Adrenal gland (tissue), 19 donors: ENCODE measurements at places on chromosomes 16 and 17. TPM values are rescaled to one million over a fixed set of nuclear protein-coding genes. Genes with fewer than 3 reads are reported as not detected.

WNT9B gene
- polyA plus RNA-seq = 0.15 TPM

DNA sequence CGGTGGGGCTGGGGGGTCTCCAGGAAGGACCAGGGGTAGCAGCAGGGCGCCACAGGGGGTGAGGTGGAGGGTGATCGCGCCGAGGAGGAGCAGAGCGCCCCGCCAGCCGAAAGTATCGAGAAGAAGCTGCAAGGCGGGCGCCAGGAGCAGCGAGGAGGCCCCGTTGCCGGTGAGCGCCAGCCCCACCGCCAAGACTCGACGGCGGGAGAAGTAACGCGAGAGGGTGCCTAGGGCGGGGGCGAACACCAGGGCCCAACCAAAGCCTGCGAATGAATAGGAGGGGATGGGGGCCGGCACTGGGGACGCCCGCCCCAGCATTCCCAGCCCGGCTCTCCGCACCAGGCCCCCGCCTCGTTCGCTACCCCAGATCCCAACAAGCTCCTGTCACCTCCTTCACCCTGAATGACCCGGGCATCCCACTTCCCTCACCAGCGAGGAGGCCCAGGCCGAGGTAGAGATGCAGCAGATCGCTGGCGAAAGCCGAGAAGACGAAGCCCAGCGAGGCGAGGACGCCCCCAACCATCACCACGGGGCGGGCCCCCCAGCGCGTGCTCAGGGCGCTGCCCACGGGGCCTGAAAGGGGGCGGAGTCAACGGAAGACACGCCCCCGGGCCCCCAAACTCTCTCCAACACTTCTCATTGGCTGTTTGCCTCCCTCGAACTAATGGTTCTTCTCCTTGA is 1.3 kb downstream of the SLC16A11 start:
- DNase-seq = no peak

GRCh38 chr17:67105213-67105612 is 60.9 kb downstream of the CACNG1 start:
- no peak for DNase-seq

DNA sequence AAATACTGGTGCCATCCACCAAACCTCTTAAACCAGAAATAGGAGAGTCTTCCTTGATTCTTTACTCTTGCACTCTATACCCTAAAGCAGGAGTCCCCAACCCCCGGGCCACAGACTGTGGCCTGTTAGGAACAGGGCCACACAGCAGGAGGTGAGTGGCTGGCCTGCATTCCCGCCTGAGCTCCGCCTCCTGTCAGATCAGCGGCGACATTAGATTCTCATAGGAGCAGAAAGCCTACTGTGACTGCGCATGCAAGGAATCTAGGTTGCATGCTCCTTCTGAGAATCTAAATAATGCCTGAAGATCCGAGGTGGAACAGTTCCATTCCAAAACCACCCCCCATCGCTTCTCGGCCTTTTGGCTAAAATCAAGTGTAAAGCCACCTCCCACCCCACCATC is 30.3 kb upstream of the SRCIN1 start:
- no peak for DNase-seq

DNA sequence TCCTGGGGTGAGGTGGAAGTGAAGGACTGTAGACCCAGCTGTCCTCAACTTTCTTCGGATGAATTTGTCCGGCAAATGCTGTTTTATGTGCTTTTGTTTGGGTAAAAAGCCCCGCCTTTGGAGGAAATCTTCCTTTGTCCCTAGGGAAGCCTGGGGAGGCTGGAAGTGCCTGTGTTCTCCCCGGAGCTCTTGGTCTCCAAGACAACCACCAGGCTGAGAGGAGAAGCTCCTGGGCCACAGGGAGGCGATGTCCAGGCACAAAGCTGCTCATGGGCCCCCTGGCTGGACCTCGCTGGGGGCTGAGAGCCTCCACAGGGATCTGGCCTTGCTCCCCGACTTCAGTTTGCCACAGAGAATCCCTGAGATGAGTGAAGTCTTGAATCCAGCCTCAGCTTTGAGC is 293.1 kb upstream of the N4BP1 start:
- DNase-seq = no peak

DNA sequence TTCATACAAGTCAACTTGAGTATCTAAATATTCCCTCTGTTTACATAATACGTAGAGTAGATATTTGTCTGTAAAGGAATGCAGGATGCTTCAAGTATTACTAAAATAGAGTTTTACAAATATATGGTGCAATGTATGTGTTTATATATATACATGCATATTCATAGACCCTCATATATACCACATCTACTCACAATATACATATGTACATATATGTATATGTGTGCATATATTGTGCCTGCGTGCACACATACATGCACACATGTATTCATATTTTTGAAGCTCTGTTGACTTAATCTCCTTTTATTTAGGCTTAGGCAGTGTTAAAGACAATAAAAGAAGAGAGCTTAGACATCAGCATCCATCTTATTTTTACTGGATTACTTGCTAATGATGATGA is 616.6 kb upstream of the GOT2 start:
- DNase-seq = no peak
